ENCODE measurements at places on chromosomes 11 and 22.

DNA sequence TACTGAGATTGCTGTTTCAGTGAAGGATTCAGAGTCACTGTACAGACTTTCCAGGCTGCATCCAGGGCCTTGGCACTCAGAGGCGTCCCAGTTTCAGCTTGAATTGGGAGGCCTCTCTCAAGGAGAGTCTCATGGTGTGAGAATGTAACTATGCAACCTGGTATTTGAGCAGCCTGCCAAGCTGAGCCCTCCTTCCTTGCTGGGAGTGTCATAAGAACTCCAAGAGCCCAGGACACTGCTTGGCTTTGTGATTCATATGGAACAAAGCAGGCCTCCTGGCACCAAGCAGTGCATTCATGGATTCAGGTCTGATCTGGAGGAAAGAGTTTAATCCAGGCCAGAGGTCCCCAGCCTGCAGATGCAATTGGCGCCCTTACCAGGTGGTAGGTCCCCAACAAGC is 171.7 kb downstream of the DBX1 start:
- DNase-seq = no peak

DNA sequence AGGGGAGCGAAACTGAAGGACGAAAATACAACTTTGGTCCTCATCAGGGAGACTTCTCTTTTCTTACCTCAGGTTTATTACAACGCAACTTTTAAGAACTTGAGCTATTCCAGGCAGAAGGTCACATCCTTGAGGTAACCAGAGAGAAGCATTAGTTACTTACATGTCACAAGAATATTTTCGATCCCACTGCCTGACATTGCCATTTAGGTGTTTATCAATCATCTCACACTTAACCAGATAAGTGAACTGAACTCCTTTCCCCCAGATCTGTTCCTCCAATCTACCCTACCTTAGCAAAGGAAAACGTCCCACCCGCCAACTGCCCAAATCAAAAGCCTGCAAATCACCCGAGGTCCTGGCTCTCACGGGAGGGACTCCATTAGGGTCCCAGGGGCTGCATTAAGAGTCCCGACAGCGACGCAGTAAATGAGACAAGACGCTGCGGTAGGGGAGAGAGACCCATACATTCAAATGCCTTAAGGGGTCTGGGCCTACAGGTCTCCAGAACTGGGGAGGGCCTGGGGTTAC is 734 bp downstream of the ZNF280B start:
- DNase-seq = no peak

DNA sequence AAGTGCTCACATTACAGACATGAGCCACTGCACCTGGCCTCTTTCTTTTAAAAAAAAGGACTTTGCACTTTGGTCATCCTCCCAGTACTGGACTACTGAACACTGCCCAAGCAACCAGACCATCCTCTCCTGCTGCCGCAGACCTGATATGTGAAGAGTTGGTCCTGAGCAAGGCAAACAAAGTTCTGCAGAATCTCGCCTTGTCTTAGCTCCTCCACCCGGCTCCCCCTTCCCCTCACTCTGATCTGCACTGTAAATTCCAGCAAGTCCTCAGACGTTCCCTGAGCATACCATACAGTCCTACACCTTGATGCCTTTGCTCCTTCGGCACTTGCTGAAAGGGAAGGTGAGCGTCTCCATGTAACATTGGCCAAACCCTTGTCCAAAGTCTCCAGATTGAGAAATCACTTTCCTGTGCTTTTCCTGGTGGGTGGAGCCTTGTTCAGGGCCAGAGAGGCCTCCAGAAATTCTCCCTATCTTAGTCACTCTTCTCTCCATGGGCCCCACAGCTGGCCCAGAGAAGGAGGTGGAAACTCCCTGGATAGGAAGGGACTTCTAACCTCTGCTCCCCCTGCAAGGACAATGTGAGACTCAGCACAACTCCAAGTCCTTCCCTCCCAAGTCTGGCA is 47.0 kb upstream of the TIMP3 start:
- DNase-seq = no peak

- DNase-seq = no peak
Measured at GRCh38 chr11:36492724-36493304, 17.3 kb downstream of the TRAF6 start.

- no peak for DNase-seq
Measured at GRCh38 chr11:60428517-60428916, 855 bp upstream of the MS4A5 start.

DNA sequence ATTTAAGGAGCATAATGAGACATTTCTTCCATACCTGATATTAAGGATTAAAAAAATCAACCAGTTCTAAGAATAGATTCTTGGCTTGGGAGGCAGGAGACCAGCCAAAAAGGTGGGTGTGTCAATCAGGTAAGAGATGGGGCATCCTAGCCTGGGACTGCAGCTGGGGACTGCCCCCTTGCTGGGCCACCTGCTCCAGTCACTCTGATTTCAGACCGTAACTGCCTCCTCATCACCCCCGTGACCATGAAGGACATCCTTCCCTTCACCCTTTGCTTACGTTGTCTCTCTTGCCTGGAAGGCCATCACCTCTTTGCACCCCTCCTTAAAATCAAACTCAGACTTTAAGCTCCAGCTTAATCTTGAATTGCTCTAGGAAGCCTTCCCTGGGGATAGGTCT is 17.9 kb downstream of the PTPN5 start:
- no peak for DNase-seq

GRCh38 chr11:77636731-77637344 is 756 bp downstream of the CLNS1A start:
- DNase-seq = no peak

GRCh38 chr11:60900673-60901404 is 5.5 kb downstream of the PRPF19 start:
- no peak for DNase-seq

DNA sequence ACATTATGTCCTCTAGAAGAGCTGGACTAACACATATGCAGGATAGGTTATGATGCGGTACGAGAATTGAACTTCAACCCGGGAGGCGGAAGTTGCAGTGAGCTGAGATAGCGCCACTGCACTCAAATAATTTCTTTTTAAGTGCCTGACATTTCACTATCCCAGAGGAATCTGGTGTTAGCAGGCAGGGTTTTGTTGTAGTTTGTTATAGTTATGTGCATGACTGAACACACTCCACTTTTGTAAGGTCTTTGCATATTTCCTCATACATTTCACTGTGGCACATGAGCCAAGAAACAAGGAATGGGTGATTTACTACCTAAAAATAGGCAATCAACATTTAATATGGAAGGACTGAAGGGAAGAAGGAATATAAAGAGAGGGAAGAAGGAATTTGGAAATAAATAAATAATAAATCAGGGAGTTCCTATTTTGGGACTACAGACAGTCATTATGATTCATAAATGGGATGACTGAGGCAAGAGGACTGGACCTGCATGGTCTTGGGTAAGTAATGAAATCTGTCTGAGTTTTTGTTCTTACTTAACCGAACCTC is 8.7 kb upstream of the HIPK3 start:
- no peak for DNase-seq

DNA sequence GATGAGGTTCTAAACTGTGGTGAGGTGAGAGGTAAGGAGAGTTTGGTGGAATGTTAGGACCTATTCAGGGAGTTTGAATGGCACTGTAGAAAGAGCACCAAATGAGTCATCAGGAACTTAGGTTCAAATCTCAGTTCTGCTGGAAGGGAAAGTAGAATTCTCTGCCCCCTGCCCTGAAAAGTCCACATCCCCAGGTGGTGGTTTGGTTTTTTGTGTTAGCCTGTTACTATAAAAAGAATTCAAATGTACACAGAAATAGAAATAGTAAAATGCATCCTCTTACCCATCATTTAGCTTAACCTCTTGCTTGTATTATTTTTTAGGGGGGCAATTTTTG is 20.2 kb downstream of the PPFIBP2 start:
- no peak for DNase-seq

DNA sequence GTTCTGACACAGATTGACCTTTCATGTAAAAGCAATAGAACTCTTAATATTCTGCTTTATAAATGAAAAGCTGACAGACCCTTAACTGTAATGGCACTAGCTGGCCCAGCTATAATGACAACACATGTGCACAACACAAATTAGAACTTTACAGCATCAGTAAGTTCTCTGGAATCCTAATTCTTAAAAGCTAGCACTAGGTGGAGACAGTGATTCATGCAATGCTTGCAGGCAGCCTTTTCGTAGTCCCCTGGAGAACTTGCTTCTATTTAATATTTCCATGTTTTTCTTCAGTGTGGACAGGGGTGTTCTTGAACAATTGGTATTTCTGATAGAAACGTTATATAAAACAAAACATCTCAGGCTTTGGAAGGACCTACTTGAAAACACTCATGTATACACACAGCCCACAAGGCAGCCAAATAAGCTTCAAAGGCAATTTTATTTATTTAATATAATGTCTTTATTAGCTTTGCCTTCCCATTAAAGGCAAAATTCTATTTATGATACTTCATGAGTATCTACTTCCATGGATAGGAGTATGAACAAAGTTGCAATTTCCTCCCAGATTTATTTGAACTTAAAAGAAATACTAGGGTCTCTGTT is 374.3 kb upstream of the MPPED2 start:
- DNase-seq = no peak

DNA sequence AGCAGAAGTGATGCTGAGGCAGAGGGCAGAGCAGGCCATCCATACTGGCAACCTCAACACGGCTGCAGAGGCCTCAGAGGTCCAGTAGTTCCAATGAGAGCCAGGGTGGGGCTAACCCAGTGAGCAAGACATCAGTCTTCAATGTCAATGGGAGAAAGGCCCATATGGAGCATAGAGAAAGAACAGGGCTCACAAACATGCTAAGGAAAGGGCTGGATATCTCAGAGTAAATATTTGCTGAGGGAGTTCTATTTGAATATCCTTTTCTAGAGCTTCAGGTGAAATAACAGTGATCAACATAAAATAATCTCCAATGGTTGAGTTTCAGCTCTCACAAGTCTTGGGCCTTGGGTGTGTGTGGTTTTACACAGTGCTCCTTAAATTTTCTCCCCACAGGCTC is 50.8 kb upstream of the CCDC90B start:
- DNase-seq = no peak
